ENCODE measurements at places on chromosomes 7 and 10. TPM values are rescaled to one million over a fixed set of nuclear protein-coding genes. Genes with fewer than 3 reads are reported as not detected.
A peak's percentile ranks its signal among the peaks of the same experiment; 100 is the strongest.

- peak; percentile 38 for DNase-seq
Observed at GRCh38 chr10:28875549-28876081, 198.3 kb downstream of the BAMBI start.

The PTPRE gene
- total RNA-seq = 2.6 TPM

DNA sequence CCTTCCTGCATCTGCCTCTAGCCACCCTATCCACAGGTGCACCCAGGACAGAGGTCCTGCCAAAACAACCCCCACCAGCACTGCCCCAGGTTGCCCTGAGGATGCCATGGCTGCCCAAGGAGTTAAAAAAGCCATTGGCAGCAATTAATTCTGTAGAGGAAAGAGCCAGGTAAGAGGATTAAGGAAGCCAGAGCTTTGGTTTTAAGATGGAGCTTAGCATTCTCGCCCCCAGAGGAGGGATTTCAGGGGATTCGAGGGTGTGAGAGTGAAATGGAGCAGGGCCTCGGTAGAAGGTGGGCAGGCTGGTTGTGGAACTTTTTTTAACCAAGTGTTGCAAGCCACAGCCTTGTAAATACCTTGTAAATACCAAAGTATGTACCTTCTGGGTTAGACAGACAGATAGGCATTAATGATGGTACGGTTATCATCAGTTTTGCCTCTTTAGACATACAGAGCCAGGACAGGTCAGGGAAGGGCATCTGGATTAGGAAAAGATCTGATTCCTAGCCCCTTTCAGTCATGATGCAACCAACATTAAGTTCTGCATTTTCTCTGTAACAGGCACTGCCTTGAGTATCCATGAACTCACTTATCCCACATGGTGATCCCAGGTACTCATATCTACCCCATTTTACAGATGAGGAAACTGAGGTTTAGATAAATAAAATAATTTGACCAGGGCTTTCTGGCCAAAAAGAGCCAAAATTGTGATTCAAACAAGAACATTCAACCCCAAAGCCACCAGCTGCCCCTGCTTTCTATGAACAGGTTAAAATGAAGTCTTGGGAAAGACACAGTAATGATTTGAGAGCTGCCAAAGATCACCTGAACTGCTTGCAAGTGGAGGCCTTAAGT is 120.7 kb upstream of the PPIF start:
- no peak for DNase-seq

The ATRNL1 gene
- 7.1 TPM for total RNA-seq

- DNase-seq = no peak
Observed at GRCh38 chr7:121334376-121334775, 5.6 kb downstream of the WNT16 start.

The ODAD2 gene
- 1.9 TPM for total RNA-seq

- DNase-seq = no peak
Observed at GRCh38 chr7:81333536-81333935, 414.7 kb upstream of the SEMA3C start.

The CCDC3 gene
- total RNA-seq = 1.1 TPM

The PITX3 gene
- not detected for total RNA-seq

DNA sequence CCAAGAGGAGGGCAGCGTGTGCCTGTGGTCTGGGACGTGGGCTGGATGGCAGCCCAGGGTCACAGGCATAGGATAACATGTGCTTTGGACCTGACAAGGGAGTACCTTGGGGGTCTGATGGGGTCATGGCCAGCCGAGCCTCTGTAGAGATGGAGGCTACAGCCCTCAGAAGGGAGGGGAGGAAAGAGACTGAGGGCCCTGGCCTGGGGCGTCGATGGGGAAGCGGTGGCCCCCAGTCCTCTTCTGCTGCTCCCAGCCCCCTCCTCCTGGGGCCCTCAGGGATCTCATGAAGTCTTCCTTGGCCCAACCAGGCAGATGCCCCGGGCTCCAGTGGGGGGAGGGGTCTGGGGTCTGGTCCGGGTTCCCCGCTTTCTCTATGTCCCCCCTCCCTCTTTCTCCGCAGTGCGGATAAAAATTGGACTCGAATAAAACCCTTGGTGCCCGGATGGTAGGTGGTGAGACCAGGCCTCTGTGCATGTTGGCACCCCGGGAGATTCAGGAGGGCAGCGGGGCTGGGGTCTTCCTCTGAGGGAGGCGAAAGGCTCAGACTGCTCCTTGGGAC is 15.6 kb upstream of the HSPB1 start:
- no peak for DNase-seq

The TRIM24 gene
- total RNA-seq = 12.3 TPM

- DNase-seq = no peak
Observed at GRCh38 chr7:156460858-156461627, 179.5 kb upstream of the RNF32 start.

DNA sequence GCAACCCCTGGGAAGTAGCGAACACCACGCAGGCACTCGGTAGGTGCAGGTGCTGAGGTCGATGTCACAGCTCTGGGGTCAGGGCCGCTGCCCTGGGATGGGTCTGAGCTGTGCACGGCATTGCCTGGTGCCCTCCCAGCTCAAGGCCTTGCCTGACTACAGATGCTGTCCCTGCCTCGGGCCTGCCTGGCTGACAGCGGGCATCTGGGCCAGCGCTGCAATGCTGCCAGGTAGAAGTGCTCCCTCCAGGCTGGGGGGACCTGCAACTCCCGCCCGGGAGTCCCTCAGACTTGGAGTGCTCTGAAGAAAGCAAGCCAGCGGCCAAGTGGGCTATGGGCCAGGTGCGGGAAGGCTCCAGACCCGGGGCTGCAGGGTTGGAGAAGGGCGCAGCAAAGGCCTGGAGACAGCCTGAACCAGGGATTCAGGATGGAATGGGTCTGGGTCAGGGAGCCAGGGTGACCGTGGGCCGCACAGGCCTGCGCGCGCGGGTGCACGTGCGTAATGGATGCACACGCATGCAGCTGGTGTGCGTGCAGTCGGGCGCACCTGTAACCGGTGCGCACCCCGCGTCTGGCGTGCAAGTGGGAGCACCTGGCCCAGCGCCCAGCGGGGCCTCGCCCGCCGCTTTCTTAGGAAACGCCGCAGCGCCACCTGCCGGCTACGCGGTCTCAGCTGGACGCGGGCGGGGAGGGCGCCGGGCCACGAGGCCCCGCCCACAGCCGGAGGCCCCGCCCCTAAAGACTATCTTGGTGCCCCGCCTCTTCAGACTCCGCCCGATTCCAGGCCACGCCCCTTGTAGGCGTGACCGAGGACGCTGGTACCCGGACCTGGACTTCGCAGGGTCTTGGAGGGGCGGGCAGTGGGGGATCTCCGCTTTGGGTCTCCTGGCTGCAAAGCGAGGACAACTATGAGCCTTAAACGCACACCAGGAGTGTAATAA is 46.7 kb downstream of the MICALL2 start:
- peak; percentile 91 for DNase-seq

The NPSR1 gene
- not detected for total RNA-seq

DNA sequence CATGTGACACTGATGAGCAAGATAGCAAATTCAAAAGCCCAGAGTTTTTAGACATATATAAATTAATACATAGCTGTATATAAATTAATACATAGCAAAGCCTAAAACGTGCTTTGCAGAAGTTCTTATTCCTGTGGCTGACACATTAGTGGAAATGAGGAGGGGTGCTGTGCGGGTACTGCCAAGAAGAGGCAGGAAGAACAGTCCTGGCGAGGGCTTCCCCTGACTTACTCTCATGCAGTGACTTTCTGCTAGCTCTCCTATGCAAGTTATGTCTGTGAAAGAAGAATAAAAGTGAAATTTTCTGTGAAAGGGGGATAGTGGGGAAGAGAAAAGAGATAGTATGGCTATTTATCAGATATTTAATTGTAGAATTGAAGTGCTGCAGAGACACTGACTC is 27.6 kb downstream of the TWIST1 start:
- no peak for DNase-seq

DNA sequence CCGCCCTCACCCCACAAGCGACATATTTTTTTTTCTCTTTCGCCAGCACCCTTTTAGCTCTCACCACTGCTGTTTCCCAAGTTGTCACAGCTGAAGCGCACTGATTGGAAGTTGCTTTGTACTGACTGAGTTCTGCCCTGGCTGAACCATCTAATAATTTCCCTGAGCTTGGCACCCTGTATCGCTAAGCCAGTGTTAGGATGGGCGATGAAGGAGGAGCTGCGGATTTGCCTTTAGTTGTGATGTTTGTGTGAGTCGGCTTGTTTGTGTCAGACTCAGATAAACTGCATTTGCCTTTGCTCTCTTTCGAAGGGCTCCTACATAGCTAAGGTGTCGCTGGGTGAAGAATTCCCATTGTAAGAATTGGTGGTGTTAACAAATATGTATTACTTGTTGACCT is 1.3 kb upstream of the ATXN7L1 start:
- DNase-seq = no peak
